ENCODE measurements at places on chromosomes 12 and 14. TPM values are rescaled to one million over a fixed set of nuclear protein-coding genes. Genes with fewer than 3 reads are reported as not detected.

- no peak for DNase-seq
Observed at GRCh38 chr12:119770146-119770545, 102.2 kb downstream of the PRKAB1 start.

Gene TPH2
- not detected for total RNA-seq

Gene WNT5B
- 8.5 TPM for total RNA-seq

Gene FGF23
- not detected for total RNA-seq

GRCh38 chr12:14532152-14532551, 35.5 kb downstream of the PLBD1 start:
- no peak for DNase-seq

DNA sequence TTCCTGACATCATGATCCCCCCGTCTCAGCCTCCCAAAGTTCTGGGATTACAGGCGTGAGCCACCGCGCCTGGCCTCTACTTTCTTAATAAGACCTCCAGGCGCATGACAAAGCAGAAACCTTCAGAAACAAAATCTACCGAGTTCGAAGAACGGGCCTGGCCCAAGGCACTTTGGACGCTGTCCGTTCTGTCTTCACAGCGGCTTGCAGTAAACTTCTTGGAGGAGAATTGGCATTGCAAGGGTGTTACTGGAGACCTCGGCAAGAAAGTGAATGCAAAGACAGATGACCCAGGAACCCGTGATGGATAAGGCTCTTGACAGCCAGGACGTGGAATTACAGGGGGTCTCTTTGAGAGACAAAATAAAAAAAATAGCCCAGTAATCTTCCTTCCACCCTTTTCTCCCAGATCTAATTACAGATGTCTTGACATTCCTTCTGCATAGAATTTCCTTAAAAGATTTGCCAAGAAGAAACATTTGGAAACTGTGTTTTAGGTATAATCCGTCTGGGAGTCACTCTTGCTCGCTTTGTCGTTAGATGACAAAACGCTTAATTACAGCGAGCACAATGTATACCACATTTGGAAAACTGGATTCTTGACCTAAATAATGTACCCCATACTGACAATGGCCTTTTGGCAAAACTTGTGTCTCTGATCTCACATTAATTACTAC, 83.2 kb upstream of the TBX3 start:
- DNase-seq = no peak

GRCh38 chr14:20278414-20278813, 27.3 kb downstream of the TTC5 start:
- no peak for DNase-seq

Gene STAB2
- total RNA-seq = 0.25 TPM

DNA sequence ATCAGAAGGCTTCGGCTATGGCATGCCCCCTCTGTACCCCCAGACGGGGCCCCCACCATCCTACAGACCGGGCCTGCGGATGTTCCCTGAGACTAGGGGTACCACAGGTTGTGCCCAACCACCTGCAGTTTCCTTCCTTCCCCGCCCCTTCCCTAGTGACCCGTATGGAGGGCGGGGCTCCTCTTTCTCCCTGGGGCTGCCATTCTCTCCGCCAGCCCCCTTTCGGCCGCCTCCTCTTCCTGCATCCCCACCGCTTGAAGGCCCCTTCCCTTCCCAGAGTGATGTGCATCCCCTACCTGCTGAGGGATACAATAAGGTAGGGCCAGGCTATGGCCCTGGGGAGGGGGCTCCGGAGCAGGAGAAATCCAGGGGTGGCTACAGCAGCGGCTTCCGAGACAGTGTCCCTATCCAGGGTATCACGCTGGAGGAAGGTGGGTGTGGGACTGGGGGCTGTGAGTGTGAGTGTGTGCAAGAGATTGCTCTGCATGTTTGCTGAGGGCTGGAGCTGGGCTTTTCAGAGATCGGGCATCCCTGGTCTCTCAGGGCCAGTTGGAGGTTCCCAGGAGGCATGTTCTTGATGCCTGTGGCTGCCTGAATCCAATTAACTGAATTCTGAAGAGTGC, 8.6 kb downstream of the NFATC4 start:
- no peak for DNase-seq

Gene HSPB8
- 17.1 TPM for total RNA-seq

Gene SYNDIG1L
- not detected for total RNA-seq

Gene PPP1R3E
- total RNA-seq = 5.9 TPM

Gene PPFIA2
- total RNA-seq = not detected

Gene TWF1
- total RNA-seq = 140 TPM

- no peak for DNase-seq
Observed at GRCh38 chr12:74725154-74725553, 187.5 kb downstream of the ATXN7L3B start.

- DNase-seq = no peak
Observed at GRCh38 chr12:43571885-43572284, 19.9 kb upstream of the ADAMTS20 start.

- DNase-seq = no peak
Observed at GRCh38 chr12:124456652-124457152, 110.7 kb downstream of the NCOR2 start.

DNA sequence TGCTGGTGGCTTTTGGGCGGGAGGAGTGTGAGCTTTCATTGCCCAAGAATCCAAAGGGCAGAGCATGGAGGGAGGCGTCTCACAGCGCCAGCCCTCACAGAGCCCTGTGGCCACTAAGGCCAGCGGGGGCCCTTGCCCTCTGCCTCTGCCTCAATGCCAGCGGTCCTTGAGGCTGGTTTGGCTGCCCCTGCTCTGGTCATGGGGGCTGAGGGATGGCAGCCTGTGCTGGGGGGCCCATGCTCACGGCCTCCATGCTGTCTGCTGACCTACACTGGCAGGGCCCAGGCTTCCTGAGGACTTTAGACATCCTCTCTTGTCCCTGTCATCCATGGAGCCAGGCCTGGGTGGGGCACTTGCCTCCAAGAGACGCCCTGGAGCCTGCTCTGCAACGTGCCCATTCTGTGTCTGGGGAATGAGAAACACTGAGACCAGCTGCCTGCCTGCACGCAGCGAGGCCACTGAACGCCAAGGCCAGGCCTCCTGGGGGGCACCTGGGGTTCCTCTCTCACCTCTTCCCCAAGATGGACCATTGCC, 143.4 kb downstream of the KIF26A start:
- DNase-seq = no peak

DNA sequence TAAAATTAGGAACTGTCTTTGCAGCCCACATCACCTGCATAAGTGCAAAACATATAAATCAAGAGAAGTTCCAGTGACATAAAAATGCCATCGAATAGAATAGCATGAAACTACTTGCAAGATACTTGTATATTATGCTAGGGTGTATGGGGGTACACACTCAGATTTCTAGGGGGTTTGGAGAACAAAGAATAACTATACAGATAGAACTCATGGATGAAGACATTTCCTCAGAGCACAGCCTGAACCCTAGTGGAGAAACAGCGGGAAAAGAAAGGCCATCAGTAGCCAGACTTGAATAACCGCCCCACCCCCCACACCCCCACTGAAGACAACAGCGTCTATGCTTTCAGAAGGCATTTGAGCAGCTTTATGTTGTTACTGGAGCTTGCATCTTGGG, 425.8 kb downstream of the NPAS3 start:
- DNase-seq = no peak

Gene PFKM
- total RNA-seq = 96.8 TPM

Gene SPX
- 6.4 TPM for total RNA-seq

Gene MGAT2
- total RNA-seq = 42.1 TPM

Gene CFAP73
- total RNA-seq = 0.23 TPM

DNA sequence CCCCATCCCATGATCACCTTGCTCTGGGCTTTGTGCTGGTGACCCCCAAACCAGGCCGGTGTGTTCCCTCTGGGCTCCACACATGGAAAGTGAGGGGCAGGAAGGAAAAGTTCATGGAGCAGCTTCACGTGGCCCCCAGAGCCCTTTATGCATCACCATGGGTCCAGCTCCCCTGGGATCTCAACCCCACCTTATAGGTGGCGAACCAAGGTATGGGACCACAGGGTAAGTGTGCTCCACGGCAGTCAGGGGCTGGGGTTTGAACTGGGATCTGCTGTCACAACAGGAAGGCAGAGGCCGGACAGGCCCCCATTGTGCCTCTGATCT, 7.4 kb upstream of the BEGAIN start:
- no peak for DNase-seq

Gene MAX
- total RNA-seq = 53.5 TPM

Gene KMT2D
- 139 TPM for total RNA-seq

Gene CCDC77
- total RNA-seq = 33.9 TPM

DNA sequence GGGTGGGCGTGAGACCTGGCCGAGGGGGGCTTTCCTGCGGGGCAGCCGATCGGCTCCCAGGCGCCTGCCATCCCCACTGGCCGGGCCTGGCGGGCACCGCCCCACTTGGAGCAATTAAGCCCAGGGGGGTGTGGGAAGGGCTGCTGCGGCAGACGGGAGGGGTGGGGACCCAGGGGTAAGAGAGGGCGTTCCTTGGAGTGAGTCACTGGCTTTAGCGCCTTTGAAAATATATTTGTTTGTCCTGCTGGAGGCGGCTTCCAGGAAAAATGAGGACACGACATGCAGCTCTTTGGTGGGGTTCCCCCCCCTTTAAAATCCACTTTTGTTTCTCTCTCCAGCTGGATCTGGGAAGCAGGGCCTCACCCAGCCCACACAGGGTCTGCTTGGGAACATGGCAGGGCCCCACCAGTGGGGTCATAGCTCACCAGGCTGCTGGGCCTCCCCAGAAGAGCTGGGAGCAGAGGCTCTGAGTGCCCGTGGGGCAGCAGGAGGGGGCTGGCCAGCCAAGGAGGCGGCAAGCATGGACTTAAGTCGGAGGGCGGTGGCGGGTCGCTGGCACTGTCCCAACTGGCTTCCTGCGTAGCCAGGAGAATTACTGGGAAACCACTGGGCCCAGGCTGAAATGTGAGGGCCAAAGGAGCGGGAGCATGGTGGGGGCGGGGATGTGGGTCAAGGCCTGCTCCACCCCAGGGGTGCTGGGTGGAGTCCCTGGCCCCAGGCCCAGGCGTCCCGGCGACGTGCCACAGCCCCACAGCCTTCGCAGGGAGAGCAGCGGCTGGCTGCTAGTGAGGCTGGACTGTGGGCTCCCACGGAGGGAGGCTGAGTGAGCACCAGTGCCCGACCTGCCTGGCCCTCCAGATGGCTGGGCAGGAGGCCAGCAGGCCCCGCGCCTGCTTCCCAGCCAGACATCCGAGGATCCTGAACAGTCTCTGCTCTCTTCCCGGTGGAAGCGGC, 128.0 kb downstream of the RFLNA start:
- no peak for DNase-seq

Gene G2E3
- total RNA-seq = 23.0 TPM

DNA sequence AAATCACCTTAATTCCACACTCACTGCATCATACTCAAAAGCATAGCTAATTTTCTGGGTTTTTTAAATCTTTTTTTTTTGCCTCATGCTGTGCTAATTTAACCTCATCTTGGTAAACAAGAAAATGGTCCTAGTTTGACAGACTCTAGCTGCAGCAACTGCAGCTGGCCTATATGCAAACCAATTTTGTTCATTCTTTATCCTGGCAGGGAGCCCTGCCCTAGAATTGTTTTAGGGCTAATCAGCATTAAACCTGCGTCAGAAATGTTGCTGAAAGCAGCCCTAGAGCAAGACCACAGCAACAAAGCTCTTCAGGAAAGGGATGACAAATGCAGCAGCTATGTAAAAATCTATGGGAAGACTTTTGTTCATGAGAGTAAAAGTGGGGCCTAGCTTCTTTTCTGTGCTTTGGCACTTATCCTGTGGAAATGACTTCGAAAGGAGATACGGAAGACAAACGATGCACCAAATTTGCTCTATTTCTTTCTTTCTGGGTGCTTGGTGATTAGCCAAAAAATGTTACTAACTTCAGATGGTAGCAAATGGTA, 72.2 kb downstream of the DENND5B start:
- DNase-seq = no peak

GRCh38 chr12:76687981-76688380, 75.9 kb upstream of the ZDHHC17 start:
- no peak for DNase-seq

Gene GSC
- 0.26 TPM for total RNA-seq

- DNase-seq = no peak
Observed at GRCh38 chr14:74545386-74545785, 51.8 kb downstream of the ISCA2 start.

Gene DDN
- 1.7 TPM for total RNA-seq

- peak; percentile 62 for DNase-seq
Observed at GRCh38 chr12:95942524-95943329, at the start of gene CCDC38. Gene CCDC38, minus strand, starts transcription at chr12:95942614. Its CDS starts 6,105 bp downstream, at chr12:95936509.

- DNase-seq = no peak
Observed at GRCh38 chr14:78758333-78758732, 588.2 kb downstream of the NRXN3 start.

DNA sequence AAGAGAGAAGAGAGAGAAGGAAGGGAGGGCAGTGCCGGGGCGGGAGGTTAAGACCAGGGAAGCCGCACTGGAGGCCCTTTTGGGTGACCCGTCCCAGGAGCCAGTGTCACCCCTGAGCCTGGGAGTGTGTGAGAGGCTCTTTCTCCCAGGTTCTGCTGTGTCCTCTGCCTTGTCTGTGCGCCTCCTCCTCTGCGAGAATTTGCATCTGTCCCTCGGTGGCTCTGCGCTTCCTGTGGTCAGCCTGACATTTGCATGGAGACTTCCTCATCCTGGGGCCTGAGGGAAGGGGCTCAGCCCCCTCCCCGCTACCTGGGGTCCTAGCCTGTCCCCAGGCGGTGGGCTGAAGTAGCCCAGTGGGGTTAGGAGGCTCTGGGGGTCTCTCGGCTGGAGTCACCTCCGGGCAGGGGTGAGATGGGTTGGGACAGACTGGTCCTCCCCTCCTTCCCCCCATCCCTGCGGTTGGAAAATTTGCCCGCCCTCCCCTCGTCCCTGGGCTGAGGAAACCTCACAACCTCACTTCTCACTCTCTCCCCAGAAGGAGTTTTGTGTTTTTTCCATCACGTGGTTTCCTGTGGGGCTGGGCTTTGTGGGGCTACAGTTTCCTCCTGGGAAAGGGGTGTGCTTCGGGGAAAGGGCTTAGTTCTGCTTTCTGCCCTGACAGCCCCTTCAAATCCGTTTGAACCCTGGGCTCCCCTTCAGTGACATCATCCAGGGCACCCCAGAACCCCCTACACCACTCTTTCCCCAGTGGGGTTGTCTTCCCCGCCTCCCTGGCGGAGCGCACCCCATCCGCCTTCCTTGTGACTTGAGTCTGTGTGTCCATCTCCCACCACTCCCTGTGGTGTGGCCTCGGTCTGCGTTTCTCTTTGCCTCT, 2.5 kb downstream of the PTPN6 start:
- no peak for DNase-seq
